ENCODE measurements at places on chromosomes 6 and 20.

DNA sequence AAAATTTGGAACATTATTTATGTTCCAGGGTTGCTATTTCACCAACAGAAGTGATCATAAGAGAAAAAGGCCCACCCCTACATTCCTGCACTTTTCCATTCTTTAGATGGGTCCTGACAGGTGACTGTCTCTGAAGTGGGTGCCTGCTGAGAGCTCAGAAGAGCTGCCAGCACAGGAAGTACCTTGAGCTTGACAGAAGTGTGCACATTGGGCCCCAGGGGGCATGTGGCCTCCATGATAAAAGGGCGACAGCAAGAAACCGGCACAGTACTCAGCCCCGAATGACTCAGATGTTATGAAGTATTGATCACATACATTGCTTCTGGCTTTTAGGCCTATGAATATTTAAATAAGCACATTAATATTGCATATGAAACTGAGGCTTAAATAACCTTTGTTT is 150.4 kb downstream of the PCSK2 start:
- no peak for DNase-seq

GRCh38 chr20:62395311-62396242 is 8.7 kb downstream of the RPS21 start:
- DNase-seq = no peak

DNA sequence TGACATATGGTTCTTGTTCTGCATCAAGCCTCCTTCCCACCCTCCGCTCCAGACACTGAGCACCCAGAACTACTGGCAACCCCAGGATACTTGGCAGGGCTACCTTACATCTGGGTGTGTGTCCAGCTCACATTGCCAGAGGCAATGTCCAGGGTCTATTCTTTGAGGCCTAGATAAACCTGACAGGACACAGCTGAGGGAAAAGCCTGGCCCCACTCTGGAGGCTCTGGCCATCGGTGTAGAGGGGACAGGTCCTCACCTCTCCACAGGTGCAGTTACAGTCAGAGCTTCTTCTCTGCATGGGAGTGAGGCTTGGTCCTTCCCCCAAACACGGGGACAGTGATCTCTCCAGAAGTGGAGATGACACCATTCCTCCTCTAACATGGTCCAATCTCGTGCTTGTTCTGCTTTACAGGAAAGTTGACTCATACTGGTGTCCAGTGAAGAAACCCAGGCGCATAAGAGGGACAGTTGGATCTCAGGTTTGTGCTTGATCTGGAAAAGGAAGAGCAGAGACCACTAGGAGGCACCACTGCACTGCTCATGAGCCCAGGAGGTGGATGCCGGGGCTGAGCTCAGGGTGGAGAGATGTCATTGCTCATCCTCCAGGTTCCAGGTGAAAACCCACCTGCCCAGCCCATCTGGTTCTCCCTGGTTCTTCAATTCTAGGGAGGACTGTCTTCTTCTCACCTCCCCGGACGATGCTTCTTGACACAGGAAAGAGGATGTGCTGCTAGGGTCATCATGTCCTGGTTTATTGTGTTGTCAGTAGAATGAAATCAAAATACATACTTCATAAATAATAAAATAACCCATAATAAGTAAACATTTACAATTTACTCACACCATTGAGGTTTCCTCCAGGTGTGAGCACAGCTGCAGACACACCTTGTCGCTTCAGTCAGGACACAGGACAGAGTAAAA is 14.7 kb downstream of the HLA-F start:
- DNase-seq = peak; percentile 60

DNA sequence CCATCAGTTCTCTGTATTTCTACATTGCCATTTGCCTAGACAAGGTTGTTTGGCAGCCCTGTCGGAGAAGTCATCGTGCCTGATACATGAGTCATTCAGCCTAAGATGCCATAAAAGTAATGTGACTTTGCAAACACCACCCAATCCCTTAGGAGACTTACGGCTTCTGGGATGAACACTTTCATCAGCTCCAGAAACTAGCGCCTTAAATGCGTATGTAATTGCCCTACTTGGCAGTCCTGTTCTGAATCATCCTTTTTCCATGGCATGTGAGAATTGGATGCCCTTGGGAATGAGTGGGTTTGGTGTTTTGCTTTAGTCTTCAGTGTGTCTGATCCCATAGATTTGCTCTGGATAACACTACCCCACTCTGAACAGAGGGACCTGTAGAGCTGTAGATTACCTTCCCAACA is 158.5 kb downstream of the SASH1 start:
- DNase-seq = no peak

- DNase-seq = no peak
Observed at GRCh38 chr6:842141-842540, 149.2 kb upstream of the EXOC2 start.

DNA sequence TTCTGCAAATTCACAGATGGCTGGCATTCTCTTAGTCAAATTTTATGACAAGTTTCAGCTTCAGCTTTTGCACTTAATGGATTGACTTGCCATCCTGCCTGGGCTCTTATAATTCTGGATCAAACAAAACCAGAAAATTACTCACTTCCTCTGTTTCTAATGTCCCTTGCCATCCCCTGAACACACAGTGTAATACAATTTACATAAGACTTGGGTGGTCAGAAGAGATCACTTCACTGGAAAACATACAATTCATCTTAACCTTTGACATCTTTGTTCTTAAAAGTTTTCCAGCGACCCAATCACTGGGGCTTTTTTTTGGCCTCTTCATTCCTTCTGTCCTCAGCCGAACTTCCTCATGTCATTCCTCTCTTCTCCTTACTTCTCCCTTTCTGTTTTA is 199.0 kb downstream of the ARHGAP18 start:
- DNase-seq = no peak

DNA sequence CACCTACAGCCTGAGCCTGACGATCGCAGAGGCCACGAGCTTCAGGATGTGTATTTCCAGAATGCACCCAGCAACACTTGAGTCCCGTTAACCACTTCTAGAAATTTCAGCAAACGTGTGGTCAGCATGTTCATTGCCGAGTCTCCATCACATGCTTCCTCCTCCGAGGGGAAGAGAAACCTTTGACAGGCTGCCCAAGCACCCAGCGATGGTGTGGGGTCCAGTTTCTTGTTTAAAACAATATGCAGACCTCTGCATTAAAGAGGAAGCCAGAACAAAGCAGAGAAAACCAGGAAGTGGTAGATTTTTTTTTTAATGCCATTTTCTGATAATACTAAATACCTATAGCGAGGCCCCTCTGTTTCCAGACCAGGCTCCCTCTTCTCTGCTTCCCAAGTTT is 71.9 kb downstream of the GNAS-AS1 start:
- DNase-seq = no peak

GRCh38 chr6:2403546-2403945 is 158.1 kb upstream of the GMDS start:
- DNase-seq = no peak

GRCh38 chr6:110414669-110415068 is 706 bp downstream of the DDO start:
- no peak for DNase-seq

GRCh38 chr6:140956571-140957369 is 1176.0 kb upstream of the GJE1 start:
- no peak for DNase-seq

DNA sequence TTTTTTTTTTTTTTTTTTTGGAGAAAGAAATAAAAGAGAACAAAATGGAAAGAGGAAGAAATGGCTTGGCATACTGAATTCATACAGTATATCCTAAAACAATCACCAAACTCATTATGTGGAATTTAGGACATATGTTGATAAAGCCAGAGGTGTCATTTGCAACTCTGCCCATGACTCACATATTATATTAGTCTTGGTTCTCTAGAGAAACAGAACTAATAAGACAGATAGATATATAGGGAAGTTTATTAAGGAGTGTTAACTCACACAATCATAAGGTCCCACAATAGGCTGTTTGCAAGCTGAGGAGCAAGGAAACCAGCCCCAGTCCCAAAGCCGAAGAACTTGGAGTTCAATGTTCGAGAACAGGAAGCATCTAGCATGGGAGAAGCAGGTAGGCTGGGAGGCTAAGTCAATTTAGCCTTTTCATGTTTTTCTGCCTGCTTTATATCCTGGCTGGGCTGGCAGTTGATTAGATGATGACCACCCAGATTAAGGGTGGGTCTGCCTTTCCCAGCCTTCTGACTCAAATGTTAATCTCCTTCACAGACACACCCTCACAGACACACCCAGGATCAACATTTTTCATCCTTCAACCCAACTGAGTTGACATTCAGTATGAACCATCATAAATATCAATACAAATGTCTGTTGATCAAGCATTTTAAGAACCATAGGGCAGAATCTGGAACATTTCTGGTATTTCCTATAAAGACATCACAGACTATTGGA is 102.3 kb downstream of the UBE3D start:
- no peak for DNase-seq

GRCh38 chr6:137389150-137389704 is 105.0 kb downstream of the OLIG3 start:
- DNase-seq = no peak

- DNase-seq = no peak
Observed at GRCh38 chr20:9198460-9198859, 129.6 kb downstream of the PLCB4 start.

DNA sequence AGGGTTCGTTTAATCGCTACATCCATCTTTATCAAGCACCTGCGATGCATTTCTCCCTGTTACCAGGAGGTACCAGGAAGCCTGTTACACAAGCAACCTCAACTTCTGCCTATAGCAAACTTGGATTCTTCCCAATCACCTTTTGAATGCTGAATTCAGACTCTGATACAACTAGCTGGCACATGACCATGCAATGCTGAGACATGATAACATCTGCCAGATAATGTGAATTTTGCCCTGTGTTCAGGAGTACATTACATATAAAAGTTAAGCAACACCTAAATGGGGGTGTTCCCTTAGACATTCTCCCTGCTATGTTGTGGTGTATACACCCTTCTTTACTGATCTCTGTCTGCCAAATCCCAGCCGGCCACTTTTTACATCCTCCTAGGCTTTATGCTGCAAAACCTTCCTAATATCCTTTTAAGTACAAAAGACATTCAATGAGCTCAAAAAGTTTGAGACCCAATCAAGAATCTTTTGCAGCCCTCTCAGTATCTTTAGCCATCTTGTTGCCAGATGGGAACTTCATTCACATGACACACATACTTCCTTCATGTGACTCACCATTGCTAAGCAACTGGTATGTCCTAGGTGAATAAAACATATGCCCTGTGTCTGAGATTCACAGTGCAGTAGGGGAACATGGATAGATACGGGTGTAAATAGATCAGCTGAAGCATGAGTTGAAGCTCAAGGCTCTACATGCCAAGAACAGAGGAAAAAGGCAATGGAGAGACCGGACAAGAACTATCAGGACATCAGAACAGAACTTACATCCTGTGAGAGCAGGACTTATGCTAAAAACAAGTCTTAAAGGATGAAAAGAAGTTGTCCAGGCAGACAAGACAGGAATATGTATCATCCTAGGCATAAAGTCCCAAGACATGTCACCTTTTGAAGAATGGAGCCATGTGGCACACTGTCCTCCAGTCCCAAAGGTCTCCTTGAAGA is 84.3 kb downstream of the ZHX3 start:
- DNase-seq = no peak

GRCh38 chr6:79842376-79843040 is 104.8 kb downstream of the ELOVL4 start:
- DNase-seq = no peak

- DNase-seq = no peak
Observed at GRCh38 chr20:18254615-18255014, 33.7 kb upstream of the ZNF133 start.

DNA sequence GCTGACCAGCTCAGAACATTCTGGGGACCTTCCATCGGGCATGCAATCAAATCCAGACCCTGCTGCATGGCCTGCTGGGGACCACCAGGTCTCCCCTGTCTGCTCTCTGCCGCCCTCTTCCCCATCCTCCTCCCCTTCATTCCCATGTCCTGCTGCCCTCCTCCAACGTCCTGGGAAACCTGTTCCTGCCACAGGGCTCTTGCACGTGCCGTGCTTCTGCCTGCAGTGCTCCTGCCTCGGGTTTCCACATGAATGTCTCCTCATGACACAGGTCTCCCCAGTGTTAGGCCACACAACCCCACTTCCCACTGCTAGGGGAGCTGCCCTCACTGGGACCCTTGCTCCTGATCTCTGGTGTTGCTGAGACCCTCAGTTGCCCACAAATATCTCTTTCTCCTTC is 37.2 kb downstream of the SULF2 start:
- DNase-seq = no peak

- no peak for DNase-seq
Observed at GRCh38 chr6:30547454-30547853, 8.8 kb downstream of the GNL1 start.

- DNase-seq = no peak
Observed at GRCh38 chr6:170280689-170281045, 10.2 kb downstream of the DLL1 start.

GRCh38 chr20:13800728-13801134 is 15.9 kb downstream of the NDUFAF5 start:
- no peak for DNase-seq

DNA sequence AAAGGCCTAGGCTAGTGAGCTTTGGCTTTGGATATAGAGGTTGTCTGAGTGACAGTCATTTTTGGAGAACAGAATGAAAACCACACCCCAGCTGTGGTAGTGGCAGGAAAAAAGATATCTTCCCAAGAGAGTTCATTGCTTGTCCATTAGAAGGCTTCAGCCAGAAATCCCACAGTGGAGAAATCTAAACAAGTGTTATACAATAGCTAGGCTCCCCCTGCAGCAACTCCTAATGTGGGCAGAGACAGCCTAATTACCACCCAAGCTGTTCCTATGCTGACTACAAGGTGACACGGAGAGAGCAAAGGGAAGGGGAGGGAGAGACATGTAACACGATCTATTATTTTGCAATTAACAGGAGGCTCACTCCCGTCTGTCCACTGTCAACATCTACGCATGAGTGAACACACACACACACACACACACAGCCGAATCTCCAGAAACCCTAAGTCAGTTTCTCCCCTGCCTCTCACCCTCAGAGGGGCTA is 147.5 kb upstream of the TCF21 start:
- peak; percentile 8 for DNase-seq

- DNase-seq = no peak
Observed at GRCh38 chr6:90611543-90612312, 24.9 kb upstream of the MAP3K7 start.

DNA sequence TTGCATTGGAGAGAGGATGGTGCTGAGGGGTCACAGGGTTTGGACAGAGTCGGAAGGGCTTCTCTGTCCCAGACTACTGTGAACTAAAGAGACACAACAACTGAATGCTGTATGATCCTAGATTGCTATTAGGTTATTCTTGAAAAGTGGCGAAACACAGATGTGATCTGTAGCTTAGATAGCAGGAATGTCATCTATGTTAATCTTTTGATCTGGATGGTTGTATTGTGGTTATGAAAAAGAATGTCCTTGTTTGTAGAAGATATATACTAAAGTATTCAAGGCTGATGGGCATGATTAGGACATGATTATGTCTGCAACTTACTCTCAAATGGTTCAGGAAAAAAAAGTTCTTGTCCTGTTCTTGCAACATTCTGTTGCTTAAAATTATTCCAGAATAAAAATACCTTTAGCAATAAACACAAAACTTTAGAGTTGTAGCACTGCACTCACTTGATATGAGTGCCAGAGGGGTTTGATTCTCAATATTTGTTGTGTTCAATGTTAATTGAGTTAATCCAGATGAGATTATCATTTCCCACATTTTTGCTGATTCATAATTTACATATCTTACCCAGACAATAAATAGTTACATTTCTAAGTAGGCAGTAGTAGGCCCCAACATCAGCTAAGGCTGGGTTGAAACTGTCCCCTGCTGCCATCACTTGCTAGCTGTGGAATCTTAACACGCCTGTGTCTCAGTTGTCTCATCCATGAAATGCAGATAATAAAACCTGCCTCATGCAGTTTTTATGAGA is 645.2 kb downstream of the KIF16B start:
- DNase-seq = no peak

Measured in HuH-7 (cell line).